Kidney (tissue), 22 donors: ENCODE measurements at places on chromosomes 16 and 17. TPM values are rescaled to one million over a fixed set of nuclear protein-coding genes. Genes with fewer than 3 reads are reported as not detected.

NPIPA3 gene
- 0.69 TPM for total RNA-seq

ANKRD40 gene
- 37.6 TPM for total RNA-seq

NARF gene
- total RNA-seq, result 45.8 TPM

- H3K4me1 ChIP-seq, result no peaks in the 10 kb centered on the region
- H3K36me3 ChIP-seq, result no peaks in the 10 kb centered on the region
- no peak overlapping the region for H3K4me3 ChIP-seq
- no peaks in the 10 kb centered on the region for H3K27me3 ChIP-seq
- H3K27ac ChIP-seq, result no peak overlapping the region
- peak; percentile 80 for DNase-seq
These were observed 53.5 kb downstream of the STX8 start for GRCh38 chr17:9522074-9522473.

- no peaks in the 10 kb centered on the region for H3K27me3 ChIP-seq
- no peak for DNase-seq
- H3K27ac ChIP-seq, result no peak overlapping the region
- H3K4me1 ChIP-seq, result no peaks in the 10 kb centered on the region
These were observed 74.5 kb downstream of the ZNF423 start for GRCh38 chr16:49781401-49781800.

- no peak for DNase-seq
- H3K4me1 ChIP-seq, result no peaks in the 10 kb centered on the region
- H3K27ac ChIP-seq, result no peak overlapping the region
- H3K36me3 ChIP-seq, result no peaks in the 10 kb centered on the region
- H3K4me3 ChIP-seq, result no peak overlapping the region
These were observed 22.6 kb downstream of the SLC39A11 start for GRCh38 chr17:73069841-73070240.
